ENCODE measurements at places on chromosomes 13 and 19.

DNA sequence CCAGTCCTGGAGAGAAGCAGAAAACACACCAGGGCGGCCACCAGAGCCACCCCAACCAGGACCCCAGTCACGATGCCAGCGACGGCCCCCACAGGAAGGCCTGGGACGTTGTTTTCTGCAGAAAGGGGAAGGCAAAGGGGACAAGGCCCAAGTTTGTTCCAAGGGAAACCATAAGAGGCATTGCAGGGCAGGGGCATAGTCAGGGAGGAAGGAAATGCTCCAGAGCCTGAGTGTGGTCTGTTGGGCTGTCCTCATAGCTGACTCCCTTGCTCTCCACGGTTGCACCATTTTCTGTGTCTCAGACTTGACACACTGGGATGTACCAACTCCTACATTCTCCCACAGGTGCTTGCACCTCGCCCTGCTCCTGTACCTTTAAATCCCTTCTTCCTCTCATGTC is 5.2 kb downstream of the CEACAM4 start:
- no peak for DNase-seq

GRCh38 chr13:23701636-23702035 is 131.4 kb downstream of the TNFRSF19 start:
- no peak for DNase-seq

DNA sequence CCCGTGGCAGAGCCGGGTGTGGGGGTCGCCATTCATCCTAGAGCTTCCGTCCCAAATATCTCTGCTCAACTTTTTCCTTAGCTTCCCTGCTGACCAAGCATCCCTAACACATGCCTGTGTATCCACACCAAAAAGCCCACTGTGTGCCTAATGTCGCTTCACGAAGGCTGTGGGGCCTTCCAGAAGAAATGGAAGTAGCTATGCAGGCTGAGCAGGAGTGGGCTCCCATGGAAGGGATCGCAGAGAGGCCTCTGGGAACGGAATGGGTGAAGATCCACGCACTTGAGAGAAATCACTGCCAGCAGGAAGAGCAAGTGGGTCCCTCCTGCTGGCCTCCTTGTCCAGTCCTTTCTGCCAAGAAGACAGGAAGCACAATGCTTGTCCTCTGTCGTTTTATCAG is 136.0 kb downstream of the SOX1 start:
- no peak for DNase-seq

DNA sequence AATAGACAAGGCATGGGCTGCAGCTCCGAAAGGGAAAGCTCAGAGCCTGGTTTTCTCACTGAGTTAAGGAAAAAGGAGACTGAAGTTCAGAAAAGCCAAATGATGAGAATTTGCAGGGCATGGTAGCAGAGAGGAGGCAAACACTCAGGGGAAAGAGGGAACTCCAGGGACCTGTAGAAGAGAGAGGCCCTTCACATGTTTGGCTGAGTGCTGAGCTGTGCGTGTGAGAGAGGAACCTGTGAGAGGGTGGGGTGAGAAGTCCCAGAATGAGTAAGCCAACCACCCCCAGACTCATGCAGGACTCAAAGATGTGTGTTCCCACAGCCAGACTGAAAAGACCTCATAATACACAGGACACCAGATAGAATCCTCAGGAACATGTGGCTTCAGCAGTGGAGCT is 2.8 kb upstream of the CRYL1 start:
- no peak for DNase-seq

DNA sequence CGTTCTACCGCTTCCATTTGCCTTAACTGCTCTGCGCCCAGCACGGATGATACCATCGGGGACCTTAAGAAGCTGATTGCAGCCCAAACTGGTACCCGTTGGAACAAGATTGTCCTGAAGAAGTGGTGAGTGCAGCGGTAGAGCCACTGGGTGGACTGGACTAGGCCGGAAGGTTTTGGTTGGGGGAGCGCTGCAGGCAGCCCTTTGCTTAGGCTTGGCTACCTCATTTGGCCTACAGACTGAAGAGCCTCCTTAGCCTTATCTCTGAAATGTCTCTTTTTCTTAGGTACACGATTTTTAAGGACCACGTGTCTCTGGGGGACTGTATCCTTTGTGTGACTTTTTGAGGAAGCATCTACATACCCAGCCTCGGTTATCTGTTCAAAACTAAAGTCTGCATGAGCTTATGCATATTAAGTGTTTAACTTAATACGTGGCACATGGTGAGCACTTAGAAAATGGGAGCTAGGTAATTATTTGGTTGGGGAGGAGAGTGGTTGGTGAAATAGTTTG is 889 bp downstream of the UBL5 start:
- no peak for DNase-seq

DNA sequence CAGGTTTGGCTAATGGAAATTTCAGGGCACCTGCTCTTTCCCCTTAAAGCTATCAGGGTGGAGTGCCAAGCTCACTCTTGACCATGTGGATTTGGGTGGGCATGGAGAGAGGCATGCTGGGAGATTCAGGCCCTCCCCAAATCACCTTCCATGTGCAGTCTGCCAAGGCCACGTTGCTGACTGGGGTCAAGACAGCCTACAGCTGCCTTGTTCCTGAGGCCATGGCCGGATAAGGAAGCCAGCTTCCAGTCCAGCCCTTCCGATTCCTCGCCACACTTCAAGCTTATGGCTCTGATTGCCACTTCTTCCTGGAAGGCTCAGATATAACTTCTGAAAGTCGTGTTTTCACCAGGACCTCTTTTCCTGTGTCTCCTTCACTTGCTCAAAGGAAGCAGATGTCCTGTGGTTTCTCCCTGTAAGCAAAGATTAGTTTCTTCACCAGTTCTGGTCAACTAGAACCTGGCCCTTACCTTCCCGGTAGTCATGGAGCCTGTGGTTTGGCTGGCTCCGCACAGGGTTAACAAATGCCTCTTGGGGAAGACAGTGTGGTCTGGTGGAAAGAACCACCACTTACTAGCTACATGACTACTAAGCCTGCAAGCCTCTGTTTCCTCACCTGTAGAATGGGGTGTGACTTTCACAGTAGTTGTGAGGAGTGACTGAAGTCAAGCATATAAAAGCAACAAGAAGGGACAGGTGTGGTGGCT is 16.1 kb upstream of the TPT1 start:
- DNase-seq = no peak

- no peak for DNase-seq
Measured at GRCh38 chr13:40595693-40596092, 70.7 kb downstream of the FOXO1 start.

DNA sequence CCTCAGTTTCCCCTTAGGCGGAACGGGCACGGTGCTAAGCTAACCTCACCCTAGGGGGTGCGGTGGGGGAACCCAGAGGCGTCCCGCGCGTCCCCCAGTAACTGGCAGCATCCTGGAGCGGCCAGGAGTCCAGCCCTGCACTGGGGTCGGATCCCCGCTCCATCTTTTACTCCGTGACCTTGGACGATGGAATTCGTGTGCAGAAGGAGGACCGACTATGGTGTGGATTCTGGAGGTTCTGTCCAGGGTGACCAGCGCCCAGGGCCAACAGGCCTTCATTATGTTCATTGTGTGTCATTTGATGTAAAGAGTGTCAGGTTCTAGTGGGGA is 630 bp downstream of the SPPL2B start:
- peak; percentile 26 for DNase-seq

- peak; percentile 58 for DNase-seq
Measured at GRCh38 chr19:54266133-54266532, 9.1 kb upstream of the LILRB5 start.

DNA sequence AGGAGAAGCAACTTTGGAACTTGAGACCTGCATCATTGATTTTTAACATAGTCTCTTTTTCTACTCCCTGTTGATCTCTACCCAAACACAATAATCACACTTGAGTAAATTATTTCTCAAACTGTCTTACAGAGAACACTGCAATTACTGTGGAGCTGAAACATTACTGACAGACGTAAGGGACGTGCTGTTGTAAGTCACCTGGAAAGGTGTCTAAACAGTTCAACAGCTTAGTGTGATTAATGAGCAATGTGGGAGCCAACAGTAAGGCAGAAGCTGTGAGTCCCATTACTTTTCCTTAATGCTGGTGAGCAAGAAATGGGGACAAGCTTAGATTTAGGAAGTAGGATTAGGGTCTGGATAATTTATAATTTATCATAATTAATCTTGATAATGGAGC is 265.7 kb downstream of the DLEU7 start:
- DNase-seq = no peak

DNA sequence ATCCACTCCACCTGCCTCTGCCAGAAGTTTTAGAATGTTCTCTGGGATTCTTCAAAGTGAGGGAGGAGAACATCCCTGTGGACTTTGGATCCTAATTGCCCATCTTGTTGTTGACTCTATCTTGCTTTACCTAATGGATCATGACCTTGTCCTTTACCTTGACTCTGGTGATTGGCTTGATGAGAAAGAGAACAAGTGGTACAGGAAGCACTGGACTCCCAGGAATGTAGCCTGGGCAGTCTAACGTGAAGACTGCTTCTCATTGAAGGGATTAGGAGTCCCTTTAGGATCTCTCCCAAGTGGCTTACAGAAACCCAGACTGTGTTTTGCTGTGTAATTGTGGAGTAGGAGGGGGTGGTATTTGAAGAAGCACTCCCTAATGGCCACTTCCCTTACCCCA is 63.9 kb downstream of the SLC10A2 start:
- DNase-seq = no peak

DNA sequence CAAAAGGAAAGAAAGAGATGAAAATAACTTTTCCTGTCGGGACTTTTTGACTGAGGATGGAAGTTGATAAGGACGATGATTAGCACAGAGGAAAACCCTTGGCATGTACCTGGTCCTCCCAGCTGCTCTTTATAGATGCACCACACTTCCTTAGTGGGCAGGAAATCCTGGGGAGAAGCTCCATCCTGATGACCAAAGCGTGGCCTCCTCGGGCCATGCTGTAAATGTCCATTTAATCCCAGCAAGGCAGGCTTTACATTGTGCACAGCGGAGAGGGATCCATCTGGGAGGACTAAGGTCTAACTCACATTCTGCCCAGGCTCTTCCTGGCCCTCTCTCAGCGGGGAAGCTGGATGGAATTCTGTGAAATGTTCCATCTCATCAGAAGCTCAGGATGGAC is 113.5 kb downstream of the COL4A2 start:
- DNase-seq = no peak

- DNase-seq = no peak
Measured at GRCh38 chr13:32905063-32905863, 111.0 kb upstream of the KL start.

GRCh38 chr13:27354379-27354778 is 70.0 kb upstream of the GTF3A start:
- DNase-seq = peak; percentile 45

DNA sequence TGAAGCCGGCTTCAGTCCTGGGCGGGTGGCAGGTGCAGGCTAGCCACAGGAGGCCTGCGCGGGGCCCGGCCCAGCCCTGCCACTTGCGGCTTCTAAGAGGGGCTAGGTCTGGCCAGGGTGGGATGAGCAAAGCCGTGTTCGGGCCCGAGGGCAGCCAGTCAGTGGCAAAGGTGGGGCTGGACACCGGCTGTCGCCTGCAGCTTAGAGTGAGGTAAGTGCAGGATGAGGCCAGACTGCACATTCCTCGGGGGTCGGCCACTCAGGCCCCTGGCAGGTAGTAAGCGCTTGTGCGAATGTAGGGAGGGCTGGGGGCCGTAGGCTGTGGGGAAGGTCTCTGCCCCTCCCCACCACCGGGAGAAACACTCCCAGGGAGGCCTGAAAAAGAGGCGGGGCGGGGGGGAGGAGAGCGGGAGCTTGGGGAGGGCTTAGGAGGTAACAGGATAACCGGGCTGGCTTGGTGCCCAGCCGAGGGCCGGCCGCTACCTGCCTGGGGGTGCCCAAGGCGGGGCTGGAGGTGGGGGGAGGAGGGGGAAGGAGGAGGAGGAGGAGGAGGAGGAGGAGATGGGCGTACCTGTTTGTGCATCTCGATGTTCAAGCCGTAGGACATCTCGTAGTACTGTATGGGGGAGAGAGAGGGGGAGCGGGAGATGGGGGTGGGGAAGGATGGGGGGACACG is 6.4 kb downstream of the TLE5 start:
- DNase-seq = no peak

- DNase-seq = no peak
Measured at GRCh38 chr19:6916952-6917351, 29.6 kb downstream of the ADGRE1 start.

GRCh38 chr19:3387645-3388589 is 21.5 kb downstream of the NFIC start:
- DNase-seq = peak; percentile 65

DNA sequence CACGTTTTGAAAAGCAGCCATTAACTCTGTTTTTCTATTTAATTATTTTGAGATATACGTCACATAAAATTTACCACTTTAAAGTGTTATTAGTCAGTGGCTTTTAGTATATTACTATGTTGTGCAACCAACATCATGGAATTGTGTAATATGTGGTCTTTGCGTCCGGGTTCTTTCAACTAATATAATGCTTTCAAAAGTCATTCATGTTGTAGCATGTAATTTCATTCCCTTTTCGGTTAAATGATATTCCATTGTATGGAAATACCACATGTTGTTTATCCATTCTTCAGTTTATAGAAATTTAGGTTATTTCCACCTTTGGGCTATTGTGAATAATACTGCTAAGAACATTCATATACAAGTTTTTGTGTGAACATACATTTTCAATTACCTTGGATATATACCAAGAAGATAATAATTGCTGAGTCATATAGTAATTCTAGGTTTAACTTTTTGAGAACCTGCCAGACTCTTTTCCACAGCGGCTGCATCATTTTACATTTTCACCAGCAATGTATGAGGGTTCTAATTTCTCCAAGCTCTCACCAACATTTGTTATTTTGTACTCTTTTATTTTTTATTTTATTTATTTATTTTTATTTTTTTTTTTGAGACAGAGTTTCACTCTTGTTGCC is 28.1 kb upstream of the CLDN10 start:
- DNase-seq = peak; percentile 27

GRCh38 chr13:41608111-41608838 is 150.9 kb downstream of the RGCC start:
- peak; percentile 79 for DNase-seq

GRCh38 chr13:53098455-53098854 is 69.8 kb downstream of the OLFM4 start:
- DNase-seq = no peak

GRCh38 chr13:45863709-45864590 is 12.4 kb upstream of the SIAH3 start:
- no peak for DNase-seq

GRCh38 chr13:41611385-41611784 is 154.0 kb downstream of the RGCC start:
- no peak for DNase-seq

DNA sequence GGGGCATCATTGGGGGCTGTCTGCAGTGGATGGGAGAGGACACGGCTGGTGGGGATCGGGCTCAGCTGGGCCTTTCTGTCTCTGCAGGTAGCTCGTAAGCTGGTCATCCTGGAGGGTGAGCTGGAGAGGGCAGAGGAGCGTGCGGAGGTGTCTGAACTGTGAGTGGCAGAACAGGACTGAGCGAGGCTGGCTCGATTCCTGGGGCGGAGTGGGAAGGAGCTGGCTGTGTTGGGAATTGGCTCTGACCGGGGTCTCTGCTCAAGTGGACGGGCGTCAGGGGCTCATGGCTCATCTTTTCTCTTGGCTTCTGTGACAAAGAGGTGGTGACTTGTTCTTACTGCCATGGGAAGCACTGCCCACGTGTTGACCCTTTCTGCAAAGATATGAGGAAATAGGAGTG is 11.6 kb downstream of the TPM4 start:
- no peak for DNase-seq

Measured in adipocyte (in vitro differentiated cells).